ENCODE measurements at places on chromosomes 12 and 14. TPM values are rescaled to one million over a fixed set of nuclear protein-coding genes. Genes with fewer than 3 reads are reported as not detected.

Gene RFLNA
- 76.1 TPM for total RNA-seq

Gene APOLD1
- 3.0 TPM for total RNA-seq

Gene PDE6H
- total RNA-seq: not detected

Gene SOX5
- total RNA-seq: 6.2 TPM

Gene CACNA1C
- total RNA-seq: 2.5 TPM

Gene LGR5
- not detected for total RNA-seq

Gene EGLN3
- 1.1 TPM for total RNA-seq

Gene BEST3
- total RNA-seq: 0.37 TPM

Gene TRPV4
- 0.32 TPM for total RNA-seq

Gene TAS2R46
- total RNA-seq: 1.8 TPM

Gene C12orf50
- not detected for total RNA-seq

Gene LRP1-AS
- total RNA-seq: not detected

Gene DMAC2L
- total RNA-seq: 5.0 TPM

Gene ACOT6
- not detected for total RNA-seq

Gene MGP
- total RNA-seq: 6.7 TPM

Gene DBX2
- total RNA-seq: not detected

Gene CLEC2A
- total RNA-seq: not detected

Gene TBX3
- 42.5 TPM for total RNA-seq

All from smooth muscle cell of the umbilical artery (primary cell).